Stimulated activated CD4-positive, alpha-beta T cell treated with anti-CD3 and anti-CD28 coated beads, Interleukin-4, amount 100 ng/mL, for 4 hours (primary cell): ENCODE measurements at places on chromosomes 5 and 9.
A peak's percentile ranks its signal among the peaks of the same experiment; 100 is the strongest.

DNA sequence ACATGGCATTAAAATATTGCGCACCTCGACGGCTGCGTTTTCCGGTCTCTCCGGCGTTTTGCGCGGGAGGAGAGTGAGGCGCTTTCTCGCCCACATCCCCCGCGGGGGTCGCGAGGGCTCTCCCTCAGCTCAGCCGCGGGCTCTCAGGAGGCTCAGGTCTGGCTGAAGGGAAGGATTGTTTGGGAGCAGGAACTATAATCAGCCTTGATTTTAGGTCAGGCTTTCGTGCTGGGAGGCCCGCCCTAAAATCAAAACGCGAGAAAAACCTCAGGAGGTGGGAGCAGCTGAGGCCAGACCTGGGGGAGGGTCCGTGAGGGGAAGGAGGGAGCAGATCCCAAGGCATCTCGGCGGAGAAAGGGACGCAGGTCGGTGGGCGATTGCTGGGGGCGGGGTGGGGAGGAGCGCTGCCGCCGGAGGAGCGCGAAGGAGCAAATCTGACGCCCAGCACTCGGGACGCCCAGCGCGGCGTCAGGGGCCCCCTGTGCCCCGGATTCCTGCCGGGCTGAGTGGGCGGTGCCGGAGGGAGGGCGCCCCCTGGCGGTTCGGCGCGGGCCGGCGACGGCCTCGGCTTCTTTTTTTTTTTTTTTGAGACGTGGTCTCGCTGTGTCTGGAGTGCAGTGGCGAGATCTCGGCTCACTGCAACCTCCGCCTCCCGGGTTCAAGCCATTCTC is 18.7 kb upstream of the RNF130 start:
- peak; percentile 69 for DNase-seq

DNA sequence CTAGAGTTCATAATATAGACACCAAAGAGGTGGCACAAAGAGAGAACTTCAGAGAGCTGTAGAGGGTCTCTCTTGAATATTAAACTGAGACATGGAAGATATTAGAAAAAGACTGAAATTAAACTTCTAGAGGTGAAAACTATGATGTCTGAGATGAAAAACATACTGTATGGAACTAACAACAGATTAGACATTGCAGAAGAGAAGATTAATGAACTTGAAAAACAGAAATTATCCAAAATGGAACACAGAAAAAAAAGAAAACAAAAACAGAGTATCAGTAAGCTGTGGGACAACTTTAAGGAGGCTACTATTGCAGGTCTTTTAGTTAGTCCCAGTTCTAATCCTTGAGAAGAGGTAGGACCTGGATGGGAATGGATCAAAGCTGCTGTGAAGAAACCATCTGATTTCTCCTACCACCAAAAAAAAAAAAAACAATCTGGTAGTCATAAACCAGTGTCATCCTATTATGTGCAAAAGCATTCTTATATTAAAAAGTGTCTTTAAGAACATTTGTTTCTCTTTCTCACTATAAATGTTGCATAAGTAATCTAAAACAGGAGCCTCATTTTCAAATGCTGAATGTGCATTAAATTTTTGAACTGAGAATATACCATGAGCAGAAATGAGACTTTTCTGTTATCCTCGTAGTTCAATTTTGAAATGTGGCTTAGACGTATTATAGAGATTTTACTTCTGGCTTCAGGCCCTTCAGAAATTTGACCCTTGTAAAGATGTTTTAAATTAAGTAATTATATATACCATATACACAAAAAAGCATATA is 96.2 kb downstream of the ERMP1 start:
- no peak for DNase-seq

- DNase-seq: no peak
Measured at GRCh38 chr5:177077335-177077734, 9.4 kb upstream of the FGFR4 start.

GRCh38 chr9:114829574-114830440 is 24.0 kb upstream of the TNFSF15 start:
- no peak for DNase-seq

DNA sequence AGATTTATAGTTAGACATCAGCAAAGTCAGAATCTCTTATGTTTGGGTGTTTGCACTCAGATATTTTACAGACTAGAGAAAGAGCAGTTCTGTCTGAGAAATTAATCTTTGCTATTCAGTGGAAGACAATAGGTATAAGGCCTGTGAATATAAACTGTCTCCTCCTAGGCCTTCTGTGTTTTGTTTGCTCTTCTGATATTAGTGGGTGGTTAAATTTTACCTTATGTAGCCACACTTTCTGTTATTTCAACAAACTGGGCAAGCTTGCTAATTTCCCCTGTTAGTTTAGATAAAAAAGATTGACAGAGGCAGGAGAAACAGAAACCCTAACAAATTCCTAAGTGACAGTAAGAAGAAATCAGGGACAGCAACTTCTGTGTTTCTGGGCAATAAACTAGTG is 141.6 kb downstream of the ARHGAP26 start:
- DNase-seq: no peak

- no peak for DNase-seq
Measured at GRCh38 chr5:68277431-68277830, 61.9 kb downstream of the PIK3R1 start.

- DNase-seq: no peak
Measured at GRCh38 chr5:126490167-126490940, 67.1 kb downstream of the GRAMD2B start.

GRCh38 chr5:52725065-52725746 is 62.5 kb upstream of the ITGA1 start:
- DNase-seq: no peak
